ENCODE measurements at places on chromosomes 3 and 15.

DNA sequence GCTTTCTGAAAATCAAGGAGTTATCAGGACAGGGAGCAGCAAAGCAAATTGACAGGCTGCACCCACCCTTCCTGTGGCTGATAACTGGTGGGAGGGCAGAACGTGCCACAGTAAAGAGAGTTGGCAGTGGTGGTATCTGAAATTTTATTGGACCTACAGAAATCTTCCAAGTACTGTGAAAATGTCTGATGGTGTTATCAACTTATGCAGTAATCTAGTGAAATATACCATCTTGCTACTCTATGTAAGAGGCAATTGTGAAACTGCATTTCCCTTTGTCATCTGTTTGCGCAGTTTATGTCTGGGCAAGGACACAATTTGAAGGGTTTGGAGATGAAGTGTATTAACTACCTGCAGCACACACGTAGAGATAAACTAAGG, 1.5 kb downstream of the PLCL2 start:
- DNase-seq = no peak

- DNase-seq = no peak
Observed at GRCh38 chr3:11917051-11917450, 70.4 kb upstream of the TAMM41 start.

GRCh38 chr3:68935778-68936177, 3.4 kb upstream of the TAFA4 start:
- DNase-seq = no peak

- DNase-seq = no peak
Observed at GRCh38 chr3:123004201-123004918, 23.2 kb downstream of the SEMA5B start.

DNA sequence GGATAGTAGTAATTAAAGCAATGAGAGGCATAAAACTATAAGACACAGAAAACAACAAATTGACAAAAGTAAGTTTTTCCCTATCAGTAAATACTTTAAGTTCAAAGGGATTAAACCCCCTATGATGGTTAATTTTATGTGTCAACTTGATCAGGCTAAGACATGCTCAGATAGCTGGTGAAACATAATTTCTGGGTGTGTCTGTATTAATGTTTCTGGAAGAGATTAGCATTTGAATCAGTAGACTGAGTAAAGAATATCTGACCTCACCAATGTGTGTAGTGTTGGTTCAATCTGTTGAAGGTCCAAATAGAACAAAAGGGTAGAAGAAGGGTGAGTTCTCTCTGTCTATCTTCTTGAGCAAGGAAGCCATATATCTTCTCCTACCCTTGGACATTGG, 283.3 kb upstream of the GRM7 start:
- no peak for DNase-seq

DNA sequence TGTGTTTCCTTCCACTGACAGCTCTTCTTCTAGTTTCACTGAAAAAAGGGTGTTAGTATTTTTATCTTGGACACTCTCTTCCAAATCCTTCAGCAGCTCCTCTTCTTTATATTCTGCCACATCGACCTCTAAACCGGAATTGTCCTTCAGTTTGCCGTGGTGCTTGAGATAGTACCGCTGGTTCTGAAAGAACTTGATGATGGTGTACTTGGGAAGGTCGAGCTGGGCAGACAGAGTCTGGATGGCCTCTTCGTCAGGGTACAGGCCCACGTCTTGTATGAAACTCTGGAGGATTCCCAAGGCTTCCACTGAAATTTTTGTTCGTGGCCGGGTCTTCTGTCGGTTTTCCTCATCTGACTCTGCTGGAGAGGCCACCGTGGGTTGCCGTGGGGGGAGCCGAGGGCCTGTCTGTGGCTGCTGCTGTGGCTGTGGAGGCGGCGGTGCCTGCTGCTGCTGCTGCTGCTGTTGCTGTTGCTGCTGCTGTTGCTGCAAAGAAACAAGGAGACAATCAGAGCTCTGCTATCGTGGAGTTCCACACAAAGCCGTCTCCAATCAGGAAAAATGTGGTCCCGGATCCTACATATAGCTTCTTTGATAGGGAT, 75.8 kb downstream of the SATB1 start:
- no peak for DNase-seq

GRCh38 chr3:183491109-183491922, 62.9 kb upstream of the MCF2L2 start:
- DNase-seq = no peak

GRCh38 chr3:110341047-110341446, 730.6 kb upstream of the NECTIN3 start:
- DNase-seq = no peak

GRCh38 chr15:86839502-86839901, 759.8 kb downstream of the AGBL1 start:
- no peak for DNase-seq

DNA sequence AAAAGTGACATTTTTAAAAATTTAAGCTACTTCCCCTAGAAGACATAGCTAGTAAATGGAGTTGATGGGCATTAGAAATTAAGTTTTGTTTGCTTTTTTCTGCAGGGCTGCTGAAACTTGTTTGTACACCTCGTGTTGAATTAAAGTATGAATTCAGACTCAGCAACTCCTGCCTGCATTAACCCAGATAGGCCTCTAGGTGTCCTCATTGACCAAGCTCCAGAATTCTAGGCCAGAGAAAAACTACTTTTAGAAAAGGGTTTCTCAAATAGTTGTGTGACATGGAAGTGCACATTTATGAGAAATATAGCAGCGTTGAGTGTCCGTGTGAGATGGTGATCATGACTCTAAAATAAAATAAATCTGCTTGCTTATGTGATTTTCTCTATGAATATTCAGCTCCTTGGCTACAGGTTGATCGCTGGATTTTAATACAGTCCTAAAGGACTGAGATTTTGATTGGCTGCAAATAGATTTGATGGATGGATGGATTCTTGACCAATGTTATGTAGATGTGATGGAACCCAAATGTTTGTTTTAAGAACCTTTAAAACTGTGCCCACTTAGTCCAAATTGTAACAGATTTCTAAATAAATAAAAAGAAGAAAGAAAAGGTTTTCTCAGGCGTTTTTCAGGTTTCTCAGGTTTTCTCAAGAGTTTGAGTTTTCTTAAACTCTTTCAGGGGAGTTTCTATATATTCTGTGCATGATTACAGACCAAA, 39.4 kb upstream of the LMOD3 start:
- DNase-seq = no peak

GRCh38 chr15:60839510-60840211, 360.7 kb upstream of the ICE2 start:
- no peak for DNase-seq

DNA sequence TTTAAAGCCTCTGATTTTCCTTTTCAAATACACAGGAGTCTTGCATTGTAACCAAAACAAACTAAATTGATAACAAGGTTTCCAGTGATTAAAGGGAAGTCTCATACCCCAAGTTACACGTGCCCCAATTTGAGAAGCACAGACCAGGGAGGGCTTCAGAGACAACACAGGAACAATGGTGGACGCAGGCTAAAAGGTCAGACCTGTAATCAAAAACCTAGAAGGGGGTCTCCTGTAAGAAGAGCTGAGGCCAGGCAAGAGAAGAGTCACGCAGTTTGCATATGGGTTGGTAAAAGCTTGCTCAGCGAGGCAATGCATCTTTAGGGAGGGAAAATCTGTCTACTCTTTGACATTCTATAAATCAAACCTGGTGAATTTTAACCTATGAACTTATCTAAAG, 58.6 kb upstream of the MCF2L2 start:
- DNase-seq = no peak

DNA sequence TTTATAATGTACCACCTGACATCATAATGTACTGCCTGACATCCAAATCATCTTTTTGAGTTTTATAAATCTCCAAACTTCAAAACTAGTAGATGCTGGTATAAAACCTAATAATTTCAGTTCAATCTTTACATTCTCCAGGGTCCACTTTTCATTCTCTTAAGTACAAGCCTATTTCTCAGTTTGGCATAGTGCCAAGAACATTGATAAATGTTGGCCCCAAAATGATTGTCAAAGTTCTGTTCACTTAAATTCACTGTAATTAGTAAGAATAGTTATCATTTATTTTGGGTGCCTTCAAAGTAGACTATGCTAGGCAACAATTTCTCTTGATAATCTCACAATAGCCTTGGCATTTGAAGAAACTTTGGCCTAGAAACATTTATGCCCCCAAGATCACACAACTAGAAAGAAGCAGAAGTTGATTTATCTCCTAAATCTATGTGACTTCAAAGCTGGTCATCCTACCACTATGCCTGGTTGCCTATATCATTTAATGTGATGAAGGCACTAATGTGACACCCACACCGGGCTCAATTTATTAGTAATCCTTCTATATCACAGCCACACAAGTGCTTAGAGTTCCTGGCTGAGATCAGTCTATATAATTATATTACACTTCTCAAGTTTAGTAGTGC, 101.7 kb downstream of the ZNF609 start:
- DNase-seq = no peak

- DNase-seq = no peak
Observed at GRCh38 chr3:9897408-9898372, 5.0 kb upstream of the IL17RE start.

DNA sequence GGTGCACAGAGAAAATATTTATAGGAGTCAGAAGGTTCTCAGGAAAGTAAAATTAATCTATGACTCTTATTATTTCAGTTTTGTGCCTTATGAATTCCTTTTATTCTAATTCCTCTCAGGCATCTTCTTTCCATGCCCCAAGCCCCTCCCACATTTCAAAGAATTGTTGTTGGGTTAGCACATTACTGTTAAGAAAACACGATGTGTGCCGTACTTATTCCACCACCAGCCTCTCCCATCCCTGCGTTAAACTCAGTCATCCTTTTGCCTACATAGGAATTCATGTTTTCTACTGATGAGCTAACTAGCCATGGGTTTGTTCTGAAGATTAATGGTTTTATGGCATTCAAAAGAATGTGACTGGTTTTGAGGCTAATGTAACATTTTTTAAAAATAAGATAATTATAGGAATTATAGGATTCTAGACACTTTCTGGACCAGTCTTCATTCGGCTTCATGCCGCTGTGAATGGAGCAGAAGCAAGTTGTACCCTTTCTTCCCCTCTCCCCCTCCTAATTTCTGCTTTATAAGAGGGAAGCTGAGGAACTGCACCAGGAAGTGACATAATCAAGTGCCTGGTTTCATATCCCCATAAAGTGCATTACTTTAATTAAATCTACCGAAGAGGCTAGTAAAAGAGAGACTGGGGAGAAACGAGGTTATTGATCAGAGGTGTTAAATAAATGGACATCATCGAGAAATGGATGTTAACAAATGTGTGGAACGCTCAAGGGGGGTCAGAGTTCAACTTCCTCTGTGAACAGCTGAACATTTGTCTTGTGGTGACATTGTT, 12.3 kb upstream of the MB21D2 start:
- DNase-seq = no peak

DNA sequence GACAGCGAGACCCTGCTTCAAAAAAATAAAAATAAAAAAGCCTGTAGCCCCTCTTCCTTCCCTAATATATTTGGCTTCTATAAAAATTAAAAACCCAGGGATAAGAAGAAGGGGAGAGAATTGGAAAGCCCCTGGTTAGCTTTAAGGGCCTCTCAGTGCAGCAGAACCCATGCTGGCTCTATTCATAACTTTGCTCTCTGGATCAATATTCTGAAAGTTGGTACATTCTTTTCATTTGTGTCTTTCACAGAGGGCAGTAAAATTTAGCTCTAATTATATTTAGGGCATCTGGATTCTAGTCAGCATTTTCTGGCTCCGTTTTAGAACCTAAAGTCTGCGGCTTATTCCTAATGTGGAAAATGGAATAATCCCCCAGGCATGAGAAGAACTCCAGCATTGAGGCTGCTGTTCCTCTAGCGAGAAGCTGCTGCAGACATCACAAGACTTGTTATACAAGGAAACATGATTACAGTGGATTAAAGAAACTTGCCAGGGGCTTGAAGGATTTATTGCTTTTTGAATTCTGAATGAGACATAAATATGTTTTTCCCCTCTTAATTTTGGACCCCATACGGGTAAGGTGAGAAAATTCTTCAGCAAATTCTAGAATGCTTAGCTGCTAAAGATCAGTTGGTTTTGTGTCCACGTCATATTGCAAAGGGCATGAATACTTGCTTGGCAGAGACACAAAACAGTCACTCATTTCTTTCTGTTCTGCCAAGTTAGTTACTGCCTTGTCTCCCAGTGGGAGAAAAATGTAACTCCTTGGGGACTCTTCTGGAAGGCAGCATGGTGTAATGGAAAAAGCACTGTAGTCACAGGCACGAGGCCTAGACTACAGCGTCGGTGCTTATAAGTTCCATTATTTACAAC, 177.7 kb downstream of the VGLL4 start:
- DNase-seq = no peak

DNA sequence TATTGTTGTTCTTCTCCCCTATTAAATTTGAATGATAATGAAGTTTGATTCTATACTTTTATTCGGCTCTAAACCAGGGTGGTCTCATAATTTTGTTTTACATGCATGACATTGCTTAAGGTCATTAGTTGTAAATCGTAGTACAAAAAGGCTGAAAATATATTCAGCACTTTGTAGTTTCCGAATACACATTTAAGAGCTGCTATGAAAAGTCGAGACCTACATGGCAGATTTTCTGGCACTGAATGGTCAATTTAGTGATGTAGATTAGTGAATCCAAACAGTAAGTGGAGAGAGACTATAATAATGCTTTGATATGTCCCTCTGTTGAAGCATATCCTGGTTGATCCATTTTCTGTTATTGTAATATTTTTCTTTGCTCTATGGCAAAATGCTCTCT, 254.0 kb upstream of the SOX2 start:
- no peak for DNase-seq

- DNase-seq = no peak
Observed at GRCh38 chr3:178671377-178671776, 135.1 kb downstream of the KCNMB2 start.

DNA sequence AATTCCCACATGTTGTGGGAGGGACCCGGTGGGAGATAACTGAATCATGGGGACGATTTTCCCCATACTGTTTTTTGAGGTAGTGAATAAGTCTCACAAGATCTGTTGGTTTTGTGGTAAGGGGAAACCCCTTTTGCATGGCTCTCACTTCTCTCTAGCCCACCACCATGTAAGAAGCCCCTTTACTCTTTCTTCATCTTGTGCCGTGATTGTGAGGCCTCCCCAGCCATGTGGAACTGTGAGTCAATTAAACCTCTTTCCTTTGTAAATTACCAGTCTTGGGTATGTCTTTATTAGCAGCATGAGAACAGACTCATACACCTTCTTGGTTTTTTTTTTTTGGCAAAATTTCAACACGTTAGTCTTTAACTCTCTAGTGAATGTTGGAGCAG, 18.1 kb downstream of the ARL8B start:
- DNase-seq = no peak

GRCh38 chr3:19147905-19148767, at the start of gene KCNH8:
Gene KCNH8 (plus strand): TSS chr3:19148510. CDS start chr3:19148720, 210 bp downstream.
- DNase-seq = no peak

DNA sequence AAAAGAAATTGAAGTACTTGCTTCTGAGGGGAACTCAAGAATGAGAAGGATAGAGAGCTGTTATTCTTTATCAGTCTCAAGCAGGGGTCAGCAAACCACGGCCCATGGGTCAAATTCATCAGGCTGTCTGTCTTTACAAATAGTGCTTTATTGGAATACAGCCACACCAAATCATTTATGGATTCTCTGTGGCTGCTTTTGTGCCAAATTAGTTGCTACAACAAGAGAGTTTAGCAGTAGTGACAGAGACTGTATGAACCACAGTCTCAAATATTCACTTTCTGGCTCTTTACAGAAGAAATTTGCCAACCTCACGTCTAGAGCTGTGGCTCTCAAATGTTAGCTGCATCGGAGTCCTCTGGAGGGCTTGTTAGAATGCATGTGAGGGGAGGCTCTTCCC, 258.0 kb upstream of the RARB start:
- no peak for DNase-seq

Measured in activated CD4-positive, alpha-beta T cell treated with anti-CD3 and anti-CD28 coated beads, Interleukin-2, amount 50 U/mL, for 24 hours (primary cell).